H7 (cell line): ENCODE measurements at places on chromosomes 6 and 20.

DNA sequence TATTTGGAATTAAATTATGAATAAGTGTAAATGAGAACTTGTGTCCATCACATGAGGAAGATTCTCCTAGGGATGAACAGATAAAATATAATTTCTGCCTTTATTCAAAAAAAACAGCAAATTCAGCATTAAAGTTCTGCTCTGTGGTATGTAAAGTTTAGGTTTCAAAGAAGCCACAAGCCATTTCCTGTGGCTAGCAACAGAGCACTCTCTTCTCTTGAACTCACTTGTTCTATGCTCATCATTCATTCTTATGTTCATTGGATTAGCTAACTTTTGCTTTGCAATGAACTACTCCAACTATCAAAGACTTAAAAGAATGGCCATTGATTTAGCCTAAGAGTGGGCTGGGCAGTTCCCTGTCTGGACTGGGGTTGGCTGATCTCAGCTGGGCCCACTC lies 20.8 kb upstream of the SNRPB2 start:
- DNase-seq, result no peak

DNA sequence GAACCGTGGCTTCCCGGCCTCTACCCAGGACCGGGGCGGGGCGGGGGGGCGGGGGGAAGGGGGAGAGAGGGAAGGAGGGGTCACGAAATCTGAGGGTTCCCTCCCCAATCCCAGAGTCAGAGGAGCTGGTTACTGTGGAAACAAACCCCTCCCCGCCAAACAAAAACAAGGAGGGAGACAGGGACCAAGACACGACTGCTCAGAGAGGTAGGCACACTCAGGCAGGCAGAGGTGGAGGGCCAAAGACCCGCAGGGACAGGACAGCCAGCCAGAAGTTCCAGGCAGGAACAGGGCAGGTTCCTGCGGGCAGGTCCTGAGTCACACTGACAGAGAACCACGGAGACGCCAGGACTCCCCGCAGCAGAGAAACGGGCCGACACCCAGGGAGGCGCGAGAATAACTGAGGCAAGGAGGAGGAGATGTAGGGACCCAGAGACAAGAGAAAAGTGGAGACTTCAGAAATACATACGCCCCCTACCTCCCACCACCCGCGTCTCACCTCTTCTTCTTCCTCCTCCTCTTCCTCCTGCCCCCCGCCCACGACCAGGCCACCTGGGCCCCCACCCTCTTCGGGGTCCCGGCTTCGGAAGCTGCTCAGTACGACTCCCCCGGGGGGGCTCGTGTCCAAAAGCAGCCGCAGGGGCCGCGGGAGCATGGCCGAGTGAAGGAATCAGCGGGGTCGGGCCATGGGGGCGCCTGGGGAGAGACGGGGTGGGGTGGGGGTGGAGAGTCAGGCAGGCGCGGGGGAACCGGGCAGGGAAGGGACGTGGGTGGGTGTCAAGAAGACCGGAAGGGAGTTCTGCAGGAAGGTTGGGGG lies 578 bp downstream of the RGL2 start:
- peak; percentile 95 for DNase-seq

DNA sequence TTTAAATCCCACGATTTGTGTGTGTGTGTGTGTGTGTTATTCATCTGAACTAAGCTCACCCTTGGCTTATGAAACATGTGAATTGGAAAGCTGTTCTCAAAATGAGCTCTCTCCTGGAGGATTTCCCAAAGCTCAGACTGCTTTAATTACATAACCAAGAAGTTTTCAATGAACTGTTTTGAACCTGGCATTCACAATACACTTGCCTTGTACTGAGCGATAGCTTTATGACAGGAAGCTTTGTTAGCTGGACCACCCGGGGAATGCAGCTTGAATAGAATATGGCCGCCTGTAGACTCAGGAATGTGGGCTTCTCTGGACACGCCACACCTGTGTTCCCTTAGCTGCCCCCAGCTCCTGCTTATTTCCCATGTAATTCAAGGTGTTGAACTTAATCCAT lies 71.4 kb upstream of the PREP start:
- DNase-seq, result peak; percentile 14

GRCh38 chr20:56630086-56630493 lies 984 bp downstream of the TFAP2C start:
- peak; percentile 98 for DNase-seq

DNA sequence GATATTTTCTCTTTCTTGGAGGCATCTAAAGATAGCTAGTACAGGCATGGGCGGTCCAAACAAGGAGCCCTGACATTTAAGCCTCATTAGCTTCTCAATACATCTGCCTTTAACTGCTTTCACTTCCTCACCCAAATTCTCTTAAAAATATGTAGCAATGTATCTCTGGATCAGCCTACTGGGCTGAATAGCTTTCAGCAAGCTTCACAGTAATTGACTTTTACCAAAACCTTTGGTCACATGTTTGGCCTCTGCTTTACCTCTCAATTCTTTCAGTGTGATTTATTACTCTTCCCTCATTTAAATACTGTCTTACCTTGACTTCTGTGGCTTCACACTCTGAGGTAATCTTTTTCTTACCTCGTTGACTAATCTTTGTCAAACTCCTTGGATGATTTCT lies 1618.1 kb downstream of the GRIK2 start:
- DNase-seq, result peak; percentile 4

- no peak for DNase-seq
These were observed 878 bp upstream of the HLA-DMA start for GRCh38 chr6:32953775-32954174.

DNA sequence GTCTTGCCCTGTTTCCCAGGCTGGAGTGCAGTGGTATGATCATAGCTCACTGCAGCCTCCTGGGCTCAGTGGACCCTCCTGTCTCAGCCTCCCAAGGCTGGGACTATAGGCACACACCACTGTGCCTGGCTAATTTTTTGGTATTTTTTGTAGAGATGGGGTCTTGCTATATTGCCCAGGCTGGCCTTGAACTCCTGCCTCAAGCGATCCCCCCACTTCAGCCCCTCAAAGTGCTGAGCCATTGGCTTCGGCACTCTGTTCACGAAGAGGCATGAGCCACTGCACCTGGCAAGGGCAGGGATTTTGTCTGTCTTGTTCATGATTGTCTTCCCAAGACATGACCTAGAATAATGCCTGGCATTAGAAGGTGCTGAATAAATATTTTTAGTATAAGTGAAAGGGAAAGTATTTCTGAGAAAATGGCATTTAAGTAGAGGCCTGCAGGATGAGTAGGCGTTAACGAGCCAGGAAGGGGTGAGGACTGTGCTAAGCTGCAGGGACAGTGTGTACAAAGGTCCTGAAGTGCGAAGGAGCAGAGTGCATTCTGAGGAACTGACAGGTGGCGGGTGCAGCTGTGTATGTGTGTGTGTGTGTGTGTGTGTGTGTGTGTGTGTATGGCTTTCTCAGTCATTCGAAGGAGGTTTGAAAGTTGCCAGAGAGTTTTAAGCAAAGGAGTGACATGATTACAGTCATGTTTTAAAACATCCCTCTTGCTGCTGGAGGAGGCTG lies 43.0 kb downstream of the VEGFA start:
- no peak for DNase-seq
